ENCODE measurements at places on chromosomes 6 and 20.
A peak's percentile ranks its signal among the peaks of the same experiment; 100 is the strongest.

DNA sequence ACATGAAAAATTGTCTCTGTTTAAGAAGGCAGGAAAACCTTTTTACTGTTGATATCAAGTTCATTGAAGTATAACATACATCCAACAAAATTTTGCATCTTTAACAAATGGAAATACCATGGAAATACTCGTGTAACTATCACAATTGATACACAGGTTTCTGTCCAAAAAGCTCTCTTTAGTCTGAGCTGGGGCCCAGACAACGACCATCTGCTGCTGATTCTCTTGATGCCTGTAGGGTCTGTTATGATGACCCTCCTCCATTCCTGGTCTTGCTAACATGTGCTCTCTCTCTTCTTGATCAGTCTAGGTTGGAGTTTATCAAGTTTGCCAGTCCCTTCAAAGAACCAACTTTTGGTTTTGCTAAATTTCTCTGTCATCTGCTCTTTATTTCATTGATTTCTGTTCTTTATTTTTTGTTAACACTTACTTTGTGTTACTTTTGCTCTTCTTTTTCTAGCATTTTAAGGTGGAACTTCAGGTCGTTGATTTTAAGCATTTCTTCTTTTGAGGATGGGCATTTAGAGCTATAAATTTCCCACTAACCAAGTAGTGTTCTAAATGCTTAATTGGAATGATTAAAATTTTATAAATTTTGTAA, 116.8 kb downstream of the PSMB1 start:
- no peak for DNase-seq

DNA sequence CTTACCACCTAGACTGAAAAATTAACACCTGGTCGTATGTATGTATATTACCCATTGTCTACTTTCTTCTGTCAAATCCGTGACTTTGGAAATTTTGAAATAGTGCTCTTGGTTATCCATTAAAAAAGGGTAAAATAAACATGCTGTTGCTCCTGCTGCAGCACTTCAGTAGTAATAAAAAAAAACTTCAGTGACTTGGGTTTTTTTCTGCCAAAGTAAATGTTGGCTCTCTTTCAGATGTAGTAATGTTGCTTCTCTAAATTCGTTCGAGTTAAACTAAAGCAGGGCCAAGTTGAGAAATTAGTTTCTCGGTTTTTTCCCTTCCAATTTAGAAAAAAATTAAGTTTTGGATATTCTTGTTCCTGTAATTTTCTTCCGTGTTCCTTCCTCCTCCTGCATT, 34.2 kb downstream of the JARID2 start:
- no peak for DNase-seq

- DNase-seq: peak; percentile 27
Measured at GRCh38 chr6:71258078-71258866, 30.3 kb upstream of the OGFRL1 start.

- DNase-seq: peak; percentile 94
Measured at GRCh38 chr20:43583982-43584432, 6.7 kb upstream of the IFT52 start.

- DNase-seq: no peak
Measured at GRCh38 chr6:160975162-160975561, 16.4 kb upstream of the MAP3K4 start.

- DNase-seq: no peak
Measured at GRCh38 chr20:51760905-51761546, 7.2 kb downstream of the ATP9A start.

- no peak for DNase-seq
Measured at GRCh38 chr6:130407032-130407431, 41.2 kb downstream of the TMEM200A start.

DNA sequence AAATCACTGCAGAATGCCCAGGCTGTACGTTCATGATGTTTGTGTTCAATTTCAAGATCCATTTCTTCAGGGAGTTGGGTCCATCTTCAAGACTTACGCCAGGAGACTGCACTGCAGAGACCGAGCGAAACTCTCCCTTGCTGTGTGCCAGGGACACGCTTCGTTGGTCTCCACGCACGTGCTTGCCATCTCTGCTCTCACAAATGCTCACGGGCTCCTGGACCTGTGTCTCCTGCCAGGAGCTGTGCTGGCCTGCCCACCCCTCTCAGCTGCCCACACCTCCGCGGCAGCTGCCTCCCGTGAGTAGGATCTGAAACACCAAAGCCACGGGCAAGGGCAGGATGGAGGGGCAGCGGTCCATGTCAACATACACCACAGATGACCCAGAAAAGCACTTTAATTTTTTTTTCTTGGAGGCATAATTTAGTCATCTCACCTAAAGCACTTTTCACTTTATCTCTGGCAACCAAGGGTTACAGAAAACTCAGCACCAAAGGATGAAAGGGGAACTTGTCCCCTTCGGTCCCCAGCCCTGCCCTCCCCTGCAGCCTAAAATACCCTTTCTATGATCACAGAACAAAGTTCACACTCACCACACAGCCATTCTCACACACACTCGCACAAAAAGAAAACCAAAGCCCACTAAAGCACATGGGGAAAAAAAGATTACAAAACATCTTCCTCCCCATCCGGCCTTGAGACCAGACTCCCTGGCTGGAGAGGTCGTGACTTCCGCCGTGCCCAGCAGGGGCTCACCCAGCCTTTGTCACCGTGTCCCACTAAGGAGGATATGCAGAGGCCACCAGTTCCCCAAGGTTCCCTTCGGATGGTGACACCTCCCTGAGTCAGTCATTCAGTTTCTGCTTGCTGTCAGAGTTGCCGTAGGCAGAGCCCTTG, 137.9 kb downstream of the AGPAT4 start:
- DNase-seq: no peak

- no peak for DNase-seq
Measured at GRCh38 chr6:124978451-124979293, 16.4 kb downstream of the RNF217 start.

GRCh38 chr6:25058441-25058840, 122.7 kb upstream of the RIPOR2 start:
- DNase-seq: no peak

GRCh38 chr6:29743025-29743424, 19.8 kb downstream of the HLA-F start:
- no peak for DNase-seq

DNA sequence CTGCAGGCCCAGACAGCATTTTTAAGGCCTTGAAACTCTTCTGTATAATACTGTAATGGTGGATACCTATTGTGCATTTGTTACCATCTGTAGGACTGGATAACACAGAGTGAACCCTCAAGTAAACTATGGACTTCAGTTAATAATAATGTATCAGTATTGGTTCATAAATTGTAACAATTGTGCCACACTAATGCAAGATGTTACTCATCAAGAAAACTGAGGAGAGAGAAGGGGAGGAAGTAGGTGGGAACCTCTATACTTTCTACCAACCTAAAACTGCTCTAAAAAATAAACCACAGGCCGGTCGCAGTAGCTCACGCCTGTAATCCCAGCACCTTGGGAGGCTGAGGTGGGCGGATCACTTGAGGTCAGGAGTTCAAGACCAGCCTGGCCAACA, 10.8 kb downstream of the MAPK13 start:
- DNase-seq: no peak

GRCh38 chr20:33724439-33725094, 4.5 kb upstream of the PXMP4 start:
- DNase-seq: no peak

DNA sequence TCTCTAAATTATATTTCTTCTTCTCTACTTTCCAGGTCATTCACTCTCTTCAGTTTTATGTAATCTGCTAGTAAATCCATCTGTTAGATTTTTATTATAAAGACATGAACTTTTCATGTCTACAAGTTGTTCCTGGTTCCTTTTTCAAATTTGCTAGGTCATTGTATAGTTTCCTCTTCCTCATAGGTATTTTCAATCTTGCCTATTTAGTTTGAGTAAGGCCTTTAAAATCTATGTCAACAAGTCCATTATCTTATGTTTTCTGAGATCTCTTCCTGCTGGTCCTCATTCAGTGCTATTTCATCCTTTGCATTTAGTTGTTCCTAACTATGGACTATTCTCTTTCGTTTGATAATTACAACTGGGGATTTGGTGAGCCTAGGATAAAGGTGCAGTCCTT, 11.0 kb downstream of the RRBP1 start:
- no peak for DNase-seq

DNA sequence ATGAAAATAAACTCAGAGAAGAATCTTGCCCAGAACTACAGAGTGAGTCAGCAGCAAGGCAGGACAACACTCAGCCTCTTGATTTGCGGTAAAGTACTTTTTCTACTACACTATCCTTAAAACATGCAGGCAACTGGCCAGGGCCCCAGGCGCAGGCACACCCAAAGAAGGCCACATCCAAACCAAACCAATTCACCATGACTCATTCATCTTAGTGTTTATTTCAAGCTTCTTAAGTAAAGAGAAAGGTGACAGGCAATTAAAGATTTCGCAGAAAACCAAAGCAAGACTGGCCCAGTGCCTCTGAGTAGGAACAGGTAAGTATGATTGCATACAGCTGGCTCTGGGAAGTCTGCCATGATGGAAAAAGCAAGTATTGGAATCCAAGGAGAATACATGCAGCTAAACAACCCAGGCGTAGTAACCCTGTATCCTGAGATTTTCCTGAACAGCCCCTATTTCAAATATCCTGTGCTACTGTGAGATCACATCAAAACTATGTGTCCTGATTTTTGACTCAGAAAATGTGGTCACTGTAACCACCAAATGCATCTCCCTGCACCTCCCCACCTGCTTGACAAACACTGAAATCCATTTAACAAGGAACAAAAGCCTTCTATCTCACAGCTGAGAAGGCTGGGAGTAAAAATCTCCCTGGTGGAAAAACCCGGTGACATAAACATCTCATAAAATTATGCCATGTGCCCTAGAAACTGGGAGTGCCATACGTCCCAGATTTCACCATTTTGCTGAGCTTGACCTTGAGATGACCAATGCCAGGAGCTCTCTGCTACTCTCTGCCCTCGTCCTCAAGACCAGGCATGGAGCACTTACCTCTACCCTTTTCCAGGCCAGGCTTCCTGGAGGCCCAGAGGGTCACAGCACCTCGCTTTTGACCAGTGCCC, 12.4 kb downstream of the WFDC3 start:
- peak; percentile 43 for DNase-seq

DNA sequence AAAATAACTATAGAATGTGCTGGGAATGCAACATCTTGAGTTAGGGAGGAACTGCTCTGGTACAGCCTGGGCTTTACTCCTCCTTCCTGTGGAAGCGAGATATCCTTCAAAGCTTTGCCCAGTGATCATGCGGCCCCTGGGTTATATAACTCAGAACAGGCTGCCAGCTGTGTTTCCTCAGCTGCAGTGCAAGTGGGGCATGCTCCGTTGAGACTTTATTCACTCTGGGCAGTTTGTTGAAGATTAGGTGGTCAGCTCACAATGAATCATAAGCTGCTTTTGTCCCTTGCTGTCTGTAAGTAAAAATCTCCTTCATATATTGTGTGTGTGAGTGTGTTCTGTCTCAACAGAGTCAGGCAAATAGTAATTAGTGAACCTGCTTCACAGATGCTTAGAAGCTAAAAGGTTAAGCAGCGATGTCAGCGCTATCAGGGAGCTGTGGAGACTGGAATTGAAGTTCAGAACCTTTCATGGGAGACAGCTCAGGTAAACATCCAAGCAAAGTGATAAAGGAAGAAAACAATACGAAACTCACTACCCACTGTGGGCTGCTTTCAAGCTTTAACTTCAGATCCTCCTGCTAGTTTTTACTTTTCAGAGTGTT, 688.4 kb downstream of the HTR1B start:
- DNase-seq: no peak

- DNase-seq: no peak
Measured at GRCh38 chr6:35051396-35051795, 89.7 kb downstream of the TCP11 start.

DNA sequence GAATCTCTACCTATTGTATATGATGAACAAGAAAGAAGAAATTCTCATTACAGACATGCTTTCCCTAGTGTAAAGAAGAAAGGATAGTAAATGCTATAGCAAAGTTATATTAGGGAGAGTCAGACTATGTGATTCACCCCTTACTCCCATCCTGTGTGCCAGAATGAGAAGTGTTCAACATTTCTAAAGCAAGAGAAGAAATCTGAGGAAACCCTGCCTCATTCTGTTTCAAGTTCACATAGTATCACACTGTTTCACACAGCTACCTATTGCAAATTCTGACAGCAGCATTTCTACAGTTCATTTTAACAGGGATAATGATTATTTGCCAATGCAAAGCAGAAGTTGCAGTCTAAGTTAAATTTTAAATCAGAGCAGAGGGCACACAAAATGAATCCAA, 267.2 kb upstream of the TCF21 start:
- no peak for DNase-seq

DNA sequence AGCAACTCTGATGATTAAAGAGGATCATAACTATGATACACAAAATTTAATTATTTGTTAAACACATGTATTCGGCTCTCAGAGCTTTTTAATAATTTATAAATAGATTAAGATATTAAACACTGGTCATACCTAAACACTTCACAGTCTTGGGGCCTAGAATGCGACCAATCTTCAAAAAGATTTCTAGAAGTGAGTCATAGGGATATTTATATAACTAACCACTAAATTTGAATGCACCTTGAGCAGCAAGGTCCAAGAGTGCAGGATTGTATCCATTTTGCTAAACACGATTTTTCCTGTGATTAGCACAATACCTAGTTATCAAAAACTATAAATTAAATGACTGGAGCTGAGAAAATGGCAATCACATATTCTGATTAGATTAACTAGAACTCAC, 709.3 kb downstream of the EPHA7 start:
- DNase-seq: peak; percentile 14

DNA sequence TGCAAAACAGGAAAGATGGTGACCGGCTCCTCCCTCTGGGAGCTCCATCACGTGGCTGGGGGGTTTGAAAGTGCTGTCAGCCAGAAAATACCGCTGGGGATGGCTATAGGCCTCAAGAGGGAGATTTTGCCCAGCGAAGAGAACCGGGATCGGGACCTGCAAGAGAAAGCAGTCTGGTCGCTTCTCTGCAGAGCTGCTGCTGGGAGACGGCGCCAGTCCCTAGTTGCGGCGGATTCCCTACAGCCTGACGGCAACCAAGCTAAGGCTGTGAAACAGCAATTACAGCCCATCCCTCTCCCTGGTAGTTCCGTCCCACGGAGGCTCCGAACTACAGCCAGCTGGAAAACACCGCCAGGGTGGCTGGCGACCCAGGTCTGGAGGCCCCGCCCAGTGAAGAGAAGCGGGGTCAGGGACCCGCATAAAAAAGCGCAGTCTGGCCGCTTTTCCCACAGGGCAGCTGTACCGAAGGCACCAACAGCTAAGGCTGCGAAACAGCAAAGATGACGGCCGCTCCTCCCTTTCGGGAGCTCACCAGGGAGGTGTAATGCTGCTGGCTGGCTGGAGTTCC, 238.1 kb upstream of the IRAK1BP1 start:
- no peak for DNase-seq

GRCh38 chr6:61909486-61909885, 376.5 kb downstream of the KHDRBS2 start:
- no peak for DNase-seq

DNA sequence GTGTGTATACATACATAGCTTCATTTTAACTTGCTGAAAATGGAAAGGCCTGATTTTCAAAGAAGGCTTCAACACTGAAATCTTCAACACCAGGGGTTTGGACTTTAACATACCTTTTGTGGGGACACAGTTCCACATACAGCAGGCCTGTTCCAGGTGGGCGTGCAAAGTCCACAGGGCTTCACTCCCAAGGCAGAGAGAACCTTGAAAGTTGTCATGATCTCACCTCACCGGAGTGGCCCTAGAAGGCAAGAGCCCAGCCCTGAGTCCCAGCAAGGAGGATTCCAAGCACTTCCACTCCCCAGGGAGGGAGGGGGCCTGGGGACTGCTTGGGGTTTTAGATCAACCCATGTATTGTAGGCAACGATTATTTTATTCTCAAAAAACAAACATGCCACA, 47.2 kb downstream of the TMEM242 start:
- DNase-seq: no peak

- DNase-seq: no peak
Measured at GRCh38 chr6:88964509-88964908, 1.1 kb upstream of the RNGTT start.

- DNase-seq: no peak
Measured at GRCh38 chr20:18466574-18466893, 296 bp downstream of the DZANK1 start.
